ENCODE measurements at places on chromosomes 13 and 19. TPM values are rescaled to one million over a fixed set of nuclear protein-coding genes. Genes with fewer than 3 reads are reported as not detected.

Gene LYPD3
- total RNA-seq: not detected

- H3K27me3 ChIP-seq: no peaks in the 10 kb centered on the region
- no peak overlapping the region for H3K4me3 ChIP-seq
- no peak overlapping the region for H3K27ac ChIP-seq
- peaks cover 8% of the 10 kb centered on the region for H3K4me1 ChIP-seq
Observed at GRCh38 chr13:110867380-110867779, 47.5 kb downstream of the ANKRD10 start.

Gene CCNE1
- total RNA-seq: 66.3 TPM

- H3K27me3 ChIP-seq: no peaks in the 10 kb centered on the region
- no peak overlapping the region for H3K4me3 ChIP-seq
- DNase-seq: peak; percentile 77
- no peaks in the 10 kb centered on the region for H3K36me3 ChIP-seq
- peaks cover 25% of the 10 kb centered on the region for H3K4me1 ChIP-seq
- H3K27ac ChIP-seq: peak overlapping the region; percentile 73
Observed at GRCh38 chr13:68099631-68100030, 869.5 kb upstream of the PCDH9 start.

DNA sequence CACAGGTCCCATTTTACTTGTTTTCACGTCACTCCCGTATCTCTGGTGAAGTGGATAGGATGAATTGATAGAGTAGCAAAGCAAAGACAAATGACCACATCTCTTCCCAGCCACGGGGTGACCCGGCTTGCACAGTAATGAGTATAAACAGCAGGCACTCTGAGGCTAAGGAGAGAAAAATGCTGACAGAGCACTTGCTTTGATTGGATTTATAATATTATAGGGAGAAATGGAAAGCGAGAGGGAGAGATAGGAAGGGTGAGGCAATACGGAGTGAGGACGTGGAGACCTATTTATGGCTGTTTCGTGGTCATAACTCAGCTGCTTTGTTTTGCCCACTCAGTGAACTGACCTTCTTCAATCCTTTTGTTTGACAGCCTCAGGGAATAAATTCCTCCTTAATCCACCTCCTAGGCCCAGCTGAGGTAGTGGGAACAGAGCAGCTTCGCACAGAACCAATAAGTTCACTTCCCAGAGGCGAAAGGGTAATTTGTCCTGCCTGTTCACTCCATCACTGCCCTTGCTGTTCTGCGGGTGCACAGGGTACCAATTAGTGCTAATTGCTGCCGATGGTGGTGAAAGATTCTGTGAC lies 68.6 kb downstream of the ERCC5 start:
- no peaks in the 10 kb centered on the region for H3K36me3 ChIP-seq
- H3K4me3 ChIP-seq: peak overlapping the region; percentile 6
- DNase-seq: peak; percentile 42
- H3K27ac ChIP-seq: peak overlapping the region; percentile 15
- no peaks in the 10 kb centered on the region for H3K27me3 ChIP-seq

DNA sequence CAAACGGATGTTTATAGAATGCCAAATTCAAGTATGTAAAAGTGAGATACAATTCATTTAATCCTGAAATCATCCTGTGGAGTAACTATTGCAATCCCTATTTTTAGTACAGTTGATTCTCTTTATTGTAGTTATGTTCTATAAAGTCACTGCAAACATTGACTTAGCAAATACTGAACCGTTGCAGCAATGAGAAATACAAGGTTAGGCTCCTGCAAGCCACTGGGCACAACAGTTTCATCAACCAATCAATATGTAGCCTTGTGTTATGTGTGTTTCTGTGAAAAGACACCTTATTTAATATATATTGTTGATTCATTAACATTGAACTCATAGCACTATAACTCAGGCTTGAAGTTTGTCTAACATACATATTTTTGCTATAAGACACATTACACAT lies 174.4 kb downstream of the DCT start:
- no peaks in the 10 kb centered on the region for H3K27me3 ChIP-seq
- DNase-seq: no peak
- H3K4me1 ChIP-seq: 0 out of 2 replicates have a peak, but pooled peaks cover 3% of the 10 kb centered on the region
- no peak overlapping the region for H3K4me3 ChIP-seq

DNA sequence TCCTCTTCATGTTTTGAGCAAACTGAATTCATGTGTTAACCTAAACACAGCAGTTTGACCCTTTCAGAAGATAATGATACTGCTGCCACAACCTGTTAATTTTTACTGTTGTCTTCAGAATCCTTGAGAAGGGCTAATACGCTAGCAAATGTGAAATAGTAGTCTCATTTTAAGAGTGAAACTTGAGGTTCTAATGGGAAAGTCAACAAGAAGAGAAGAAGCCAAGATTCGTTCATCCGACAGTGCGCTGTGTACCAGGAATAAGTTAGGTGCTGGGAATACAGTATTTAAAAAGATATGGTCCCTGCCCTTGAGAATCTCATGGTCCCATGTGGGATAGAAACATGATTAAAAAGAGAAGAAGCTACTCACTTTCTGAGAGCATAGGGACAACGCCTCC lies 134.4 kb downstream of the KL start:
- no peak for DNase-seq
- H3K27me3 ChIP-seq: no peaks in the 10 kb centered on the region
- peaks cover 7% of the 10 kb centered on the region for H3K4me1 ChIP-seq
- H3K36me3 ChIP-seq: peaks cover 4% of the 10 kb centered on the region

Gene ZNF66
- 13.5 TPM for total RNA-seq

GRCh38 chr19:41422456-41422855 lies 4.7 kb downstream of the B3GNT8 start:
- no peak overlapping the region for H3K4me3 ChIP-seq
- no peaks in the 10 kb centered on the region for H3K27me3 ChIP-seq
- H3K4me1 ChIP-seq: peaks cover 15% of the 10 kb centered on the region
- peaks cover 15% of the 10 kb centered on the region for H3K36me3 ChIP-seq
- H3K27ac ChIP-seq: no peak overlapping the region

- H3K27me3 ChIP-seq: no peaks in the 10 kb centered on the region
- no peaks in the 10 kb centered on the region for H3K4me1 ChIP-seq
- peak; percentile 55 for DNase-seq
Observed at GRCh38 chr19:45276284-45276687, 25.2 kb downstream of the MARK4 start.

DNA sequence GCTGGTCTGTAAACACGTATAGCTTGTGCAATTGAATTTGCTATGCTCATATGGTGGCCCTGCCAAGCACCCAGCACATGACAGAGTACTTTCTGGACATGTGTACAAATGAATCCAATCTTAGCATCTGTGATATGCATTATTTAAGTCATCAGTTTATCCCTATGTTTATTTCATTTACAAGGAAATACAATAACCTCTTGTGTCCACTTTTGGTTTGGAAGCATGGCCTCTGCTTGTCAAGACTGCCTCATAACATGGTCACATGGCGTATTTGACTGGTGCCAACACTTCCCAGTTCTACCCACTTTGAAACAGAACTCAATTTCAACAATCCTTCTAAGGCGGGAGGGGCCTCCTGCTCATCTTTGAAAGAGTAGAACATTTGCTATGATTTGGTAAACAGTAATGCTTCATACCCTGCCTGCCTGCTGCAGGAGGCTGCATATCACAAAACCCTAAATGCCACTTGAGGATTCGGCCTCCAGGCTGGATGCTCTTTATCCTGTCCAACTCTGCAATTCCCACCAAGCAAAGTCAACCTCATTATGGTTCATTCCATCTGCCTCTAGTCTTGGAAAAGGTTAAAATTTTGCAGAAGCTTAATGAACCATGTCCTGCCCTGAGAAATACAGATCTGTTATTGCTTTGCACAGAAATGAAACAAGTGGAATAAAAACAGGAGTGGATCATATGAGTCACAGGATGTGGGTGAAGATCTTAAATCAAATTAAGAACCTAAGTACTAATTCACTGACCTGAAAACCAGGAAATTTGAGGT lies 151.3 kb downstream of the CYSLTR2 start:
- no peaks in the 10 kb centered on the region for H3K27me3 ChIP-seq
- no peaks in the 10 kb centered on the region for H3K4me1 ChIP-seq
- H3K4me3 ChIP-seq: no peak overlapping the region
- DNase-seq: no peak

DNA sequence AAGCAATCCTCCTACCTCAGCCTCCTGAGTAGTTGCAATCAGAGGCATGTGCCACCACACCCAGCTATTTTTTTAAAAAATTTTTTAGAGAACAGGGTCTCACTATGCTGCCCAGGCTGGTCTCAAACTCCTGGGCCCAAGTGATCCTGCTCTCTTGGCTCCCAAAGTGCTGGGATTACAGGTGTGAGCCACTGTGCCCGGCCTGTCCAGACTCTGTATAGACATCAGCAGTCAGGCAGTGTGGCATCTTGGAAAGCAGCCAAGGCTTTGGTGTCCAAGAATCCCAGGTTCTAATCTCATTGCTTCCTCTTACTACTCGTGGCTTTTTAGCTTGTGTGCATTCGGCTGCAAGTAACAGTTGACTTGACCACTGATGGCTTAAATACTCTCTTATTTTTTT lies 43.4 kb downstream of the BICRA start:
- DNase-seq: no peak
- H3K27me3 ChIP-seq: no peaks in the 10 kb centered on the region
- peaks cover 12% of the 10 kb centered on the region for H3K36me3 ChIP-seq
- no peaks in the 10 kb centered on the region for H3K4me1 ChIP-seq
- no peak overlapping the region for H3K27ac ChIP-seq

DNA sequence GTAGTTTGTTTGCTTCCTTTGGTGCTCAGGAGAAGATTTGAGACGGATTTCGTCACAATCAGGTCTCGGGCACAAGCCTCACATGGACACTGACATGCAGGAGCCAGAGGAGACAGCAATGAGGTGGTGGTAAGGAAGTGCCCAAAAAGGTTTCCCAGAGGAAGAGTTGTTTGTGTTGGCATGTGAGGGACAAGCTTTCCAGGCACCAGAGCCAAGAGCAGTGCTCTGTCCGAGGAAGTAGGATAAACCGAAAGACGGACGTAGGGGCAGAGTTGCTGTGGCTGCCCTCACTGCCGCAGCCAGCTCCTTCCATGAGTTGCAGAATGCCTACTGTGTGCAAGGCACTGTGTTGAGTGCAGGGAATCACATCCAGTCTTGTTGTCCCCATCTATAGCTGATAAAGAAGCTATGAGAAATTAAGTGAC lies 27.7 kb downstream of the SAE1 start:
- DNase-seq: no peak
- peak overlapping the region; percentile 35 for H3K27ac ChIP-seq
- H3K4me3 ChIP-seq: no peak overlapping the region
- H3K36me3 ChIP-seq: peaks cover 63% of the 10 kb centered on the region
- no peaks in the 10 kb centered on the region for H3K27me3 ChIP-seq

DNA sequence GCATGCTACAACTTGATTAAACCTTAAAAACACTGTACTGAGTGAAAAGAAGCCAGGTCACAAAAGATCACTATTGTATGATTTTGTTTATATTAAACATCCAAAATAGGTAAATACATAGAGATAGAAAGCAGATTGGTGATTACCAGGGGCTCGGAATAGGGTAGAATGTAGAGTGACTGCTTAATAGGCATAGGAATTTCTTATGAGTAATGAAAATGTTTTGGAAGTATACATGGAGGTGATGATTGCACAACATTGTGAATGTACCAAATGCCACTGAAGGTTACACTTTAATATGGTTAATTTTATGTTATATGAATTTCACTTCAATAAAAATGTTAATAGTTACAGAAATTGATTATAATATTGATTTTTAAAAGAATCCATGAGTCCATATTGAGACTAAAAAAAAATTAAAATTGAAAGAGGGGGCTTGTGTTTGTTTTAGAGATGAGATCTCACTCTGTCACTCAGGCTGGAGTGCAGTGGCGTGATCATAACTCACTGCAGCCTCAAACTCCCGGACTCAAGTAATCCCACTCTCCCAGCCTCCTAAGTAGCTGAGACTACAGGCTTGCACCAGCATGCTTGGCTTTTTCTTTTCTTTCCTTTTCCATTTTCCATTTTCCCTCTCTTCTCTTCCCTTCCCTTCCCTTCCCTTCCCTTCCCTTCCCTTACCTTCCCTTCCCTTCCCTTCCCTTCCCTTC lies 85.1 kb downstream of the FNDC3A start:
- DNase-seq: no peak
- H3K4me1 ChIP-seq: no peaks in the 10 kb centered on the region
- H3K27me3 ChIP-seq: no peaks in the 10 kb centered on the region
- no peaks in the 10 kb centered on the region for H3K36me3 ChIP-seq

DNA sequence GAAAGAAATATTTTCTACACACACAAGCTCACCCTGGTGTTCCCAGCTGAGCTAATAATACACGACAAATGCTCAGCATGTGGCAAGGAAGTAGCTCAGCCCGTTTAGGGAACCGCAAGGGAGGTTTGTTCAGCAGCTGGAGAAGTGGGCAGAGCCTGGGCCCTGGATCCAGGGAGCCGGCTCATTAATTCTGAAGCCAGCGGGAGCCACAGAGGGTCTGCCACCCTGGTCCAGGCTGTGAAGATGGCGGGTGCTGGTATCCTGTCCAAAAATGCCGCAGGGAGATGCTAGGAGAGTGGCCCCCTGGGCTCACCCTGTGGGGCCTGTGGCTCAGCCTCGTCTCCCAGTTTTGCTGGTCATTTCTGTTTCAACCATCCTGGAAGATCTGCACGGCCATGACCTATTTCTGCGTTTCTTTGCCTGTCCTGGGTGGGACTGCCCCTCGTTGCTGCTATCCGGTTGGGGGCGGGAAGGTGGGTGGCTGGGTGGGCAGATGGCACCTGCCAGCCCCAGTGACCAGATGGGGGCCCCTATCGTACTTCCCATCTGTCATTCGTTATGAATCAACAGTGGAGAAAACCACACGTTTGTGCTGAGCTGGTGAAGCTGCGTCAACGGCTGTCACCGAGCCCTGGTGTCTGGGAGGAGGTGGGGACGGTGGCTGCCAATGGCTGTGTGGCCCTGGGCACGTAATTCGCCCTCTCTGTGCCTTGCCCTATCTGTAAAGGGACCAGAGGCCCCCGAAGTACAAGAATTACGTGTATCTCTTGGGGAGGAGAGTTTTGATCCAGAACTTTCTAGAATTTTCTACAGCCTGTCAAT lies 2.7 kb upstream of the GNA15 start:
- H3K27ac ChIP-seq: peak overlapping the region; percentile 53
- DNase-seq: peak; percentile 77
- peak overlapping the region; percentile 32 for H3K4me3 ChIP-seq
- H3K36me3 ChIP-seq: no peaks in the 10 kb centered on the region
- H3K4me1 ChIP-seq: peaks cover 13% of the 10 kb centered on the region

Gene ZNF17
- 13.1 TPM for total RNA-seq

Gene ACOD1
- not detected for total RNA-seq

- no peaks in the 10 kb centered on the region for H3K36me3 ChIP-seq
- DNase-seq: no peak
- peaks cover 9% of the 10 kb centered on the region for H3K4me1 ChIP-seq
- H3K27me3 ChIP-seq: no peaks in the 10 kb centered on the region
- H3K27ac ChIP-seq: no peak overlapping the region
- no peak overlapping the region for H3K4me3 ChIP-seq
Observed at GRCh38 chr13:28579322-28579721, 79.6 kb upstream of the POMP start.

DNA sequence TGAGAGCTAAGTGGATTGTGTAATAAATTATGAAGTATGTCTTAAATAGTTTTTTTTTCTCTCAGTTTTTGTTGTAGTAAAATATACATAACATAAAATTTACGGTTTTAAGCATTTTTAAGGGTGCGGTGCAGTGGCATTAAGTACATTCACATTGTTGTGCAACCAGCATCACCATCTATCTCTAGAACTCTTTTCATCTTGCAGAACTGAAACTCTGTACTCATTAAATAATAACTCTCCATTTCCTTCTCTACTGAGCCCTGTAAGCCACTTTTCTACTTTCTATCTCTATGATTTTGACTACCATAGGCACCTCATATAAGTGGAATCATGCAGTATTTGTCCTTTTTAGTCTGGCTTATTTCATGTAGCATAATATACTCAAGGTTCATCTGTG lies 87.1 kb downstream of the GJA3 start:
- H3K4me3 ChIP-seq: no peak overlapping the region
- no peak for DNase-seq
- peaks cover 57% of the 10 kb centered on the region for H3K36me3 ChIP-seq
- H3K27me3 ChIP-seq: no peaks in the 10 kb centered on the region
- no peak overlapping the region for H3K27ac ChIP-seq

Measured in SJCRH30 (cell line).